AML-193 (cell line): ENCODE measurements at places on chromosomes 1 and 21.

- DNase-seq: no peak
Measured at GRCh38 chr1:115815694-115816093, 25.2 kb downstream of the NHLH2 start.

DNA sequence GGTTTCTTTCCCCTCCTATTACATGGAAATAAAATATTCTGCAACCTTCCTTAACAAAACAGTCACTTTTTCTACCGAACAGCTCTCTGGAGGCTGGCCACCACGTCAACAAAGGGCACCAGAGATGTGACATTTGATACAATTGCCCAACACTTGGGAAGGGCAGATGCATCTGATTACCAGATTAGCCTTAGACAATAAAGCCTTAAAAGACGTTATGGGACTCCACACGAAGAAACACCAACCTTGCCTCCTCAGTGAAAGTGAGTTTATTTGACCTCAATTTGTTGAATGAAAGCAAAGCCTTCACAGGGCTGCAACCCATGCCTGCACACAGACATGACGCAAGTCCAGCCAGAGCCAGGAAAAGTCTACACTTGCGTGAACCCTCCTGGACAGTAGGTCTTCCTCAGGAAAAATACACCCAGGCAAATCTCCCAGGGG, 136.1 kb downstream of the TGFBR3 start:
- no peak for DNase-seq

- DNase-seq: no peak
Measured at GRCh38 chr1:7225711-7226505, 440.7 kb downstream of the CAMTA1 start.

GRCh38 chr1:115491298-115492018, 150.3 kb upstream of the VANGL1 start:
- DNase-seq: no peak

- DNase-seq: no peak
Measured at GRCh38 chr1:226762055-226762454, 23.0 kb upstream of the ITPKB start.

DNA sequence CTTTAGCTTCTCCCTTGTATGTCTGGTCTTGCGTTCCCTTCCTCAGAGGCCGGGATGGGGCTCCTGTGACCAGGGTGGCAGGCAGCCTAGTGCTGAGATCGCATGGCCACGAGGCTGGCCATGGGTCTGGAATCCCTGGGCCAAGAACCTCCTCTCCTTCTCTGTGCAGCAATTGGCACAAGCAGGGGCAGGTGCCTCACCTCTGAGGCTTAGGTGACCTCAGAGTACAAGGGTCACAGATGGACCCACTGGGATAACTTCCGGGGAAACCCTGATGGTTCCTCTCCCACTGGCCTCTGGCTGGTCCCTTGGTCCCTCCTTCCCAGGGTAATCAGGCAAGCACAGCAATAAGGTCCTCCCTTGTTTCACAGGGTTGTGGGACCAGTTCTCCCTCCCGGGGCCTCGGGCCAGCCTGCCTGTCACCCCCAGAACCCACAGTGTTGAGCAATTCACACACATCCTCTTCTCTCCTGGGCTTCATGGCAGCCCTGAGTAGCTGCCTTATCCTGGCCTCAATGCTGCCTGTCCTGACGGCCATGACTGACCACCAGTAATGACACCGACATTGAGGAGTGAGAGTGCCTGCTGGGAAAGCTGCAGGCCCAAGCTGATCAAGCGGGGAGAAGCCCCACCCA, 38.6 kb downstream of the BMP8A start:
- peak; percentile 51 for DNase-seq

GRCh38 chr1:6037338-6037762, 8.3 kb upstream of the KCNAB2 start:
- DNase-seq: no peak

GRCh38 chr1:119587341-119587740, 60.7 kb downstream of the ZNF697 start:
- DNase-seq: no peak

DNA sequence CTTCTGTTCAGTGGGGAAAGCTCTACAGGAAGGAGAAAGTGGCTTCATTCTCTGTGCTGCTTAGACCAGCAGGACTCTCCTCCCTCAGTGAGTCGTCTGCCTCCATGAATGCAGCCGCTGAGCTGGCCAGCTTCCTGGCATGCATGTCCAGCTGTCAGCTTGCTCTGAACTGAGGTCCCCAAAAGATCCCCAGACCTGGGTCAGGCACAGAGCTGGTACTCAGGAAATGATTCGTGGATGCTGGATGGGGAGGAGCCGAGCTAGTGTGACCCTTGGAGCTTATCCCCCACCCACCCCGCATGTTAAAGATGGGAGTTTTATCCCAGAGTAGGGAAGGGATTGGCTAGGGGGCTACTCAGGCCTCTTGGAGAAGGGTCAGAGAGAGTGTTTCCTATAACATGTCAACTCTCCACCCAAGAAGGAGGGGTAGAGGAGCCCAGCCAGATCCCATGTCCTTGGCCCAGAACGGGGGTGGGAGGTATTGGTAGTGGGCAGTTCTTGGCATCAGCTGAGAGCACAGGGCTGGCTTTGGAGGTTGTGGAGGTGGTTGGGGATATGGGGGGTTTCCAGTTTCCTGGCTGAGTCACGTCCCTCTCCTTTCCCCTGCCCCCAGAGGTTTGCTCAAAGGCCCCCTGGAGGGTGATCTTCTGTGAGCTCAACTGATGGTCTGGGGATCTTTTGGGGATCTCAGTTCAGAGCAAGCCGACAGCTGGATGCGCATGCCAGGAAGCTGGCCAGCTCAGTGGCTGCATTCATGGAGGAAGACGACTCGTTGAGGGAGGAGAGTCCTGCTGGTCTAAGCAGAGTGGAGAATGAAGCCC, 110.1 kb downstream of the FOXD2 start:
- DNase-seq: no peak

DNA sequence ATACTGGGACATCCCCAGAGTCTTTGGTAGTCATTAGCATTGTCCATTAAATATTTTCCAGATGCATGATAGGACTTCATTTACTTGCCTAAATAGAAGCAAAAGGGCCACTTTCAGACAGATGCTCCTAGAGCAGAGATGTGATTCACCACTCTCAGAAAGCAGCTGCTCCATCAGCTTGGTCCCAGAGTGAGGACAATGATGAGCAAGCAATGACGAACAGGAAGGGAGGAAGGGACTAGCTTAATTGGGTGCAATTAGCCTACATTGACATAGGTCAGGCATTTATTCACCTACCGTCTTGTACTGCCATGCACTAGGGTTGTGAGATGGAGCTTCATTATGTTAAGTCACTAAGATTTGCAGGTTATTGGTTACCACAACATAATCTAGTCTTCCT, 85.1 kb upstream of the PLXNA2 start:
- no peak for DNase-seq
